Foreskin fibroblast (primary cell): ENCODE measurements at places on chromosomes 12 and 14.

DNA sequence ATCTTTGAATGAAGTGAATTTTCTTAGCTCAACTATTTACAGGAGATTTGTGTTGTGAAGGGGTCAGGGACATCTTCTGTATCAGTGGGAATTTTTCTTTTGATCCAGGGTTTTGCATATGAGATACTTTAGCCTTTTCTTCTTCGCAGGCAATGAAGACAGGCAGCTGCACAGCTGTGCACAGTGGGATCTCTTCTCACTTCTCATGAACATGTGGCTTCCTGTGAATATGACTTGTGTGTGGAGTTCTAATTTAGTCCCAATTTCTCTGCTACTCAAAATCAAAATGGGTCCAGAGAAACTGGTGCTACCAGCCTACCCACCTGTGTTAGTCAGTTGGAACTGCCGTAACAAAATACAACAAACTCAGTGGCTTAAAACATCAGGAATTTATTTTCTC, 37.8 kb downstream of the ARF6 start:
- DNase-seq: no peak

- DNase-seq: no peak
Observed at GRCh38 chr14:104428333-104428851, 151.2 kb upstream of the C14orf180 start.

DNA sequence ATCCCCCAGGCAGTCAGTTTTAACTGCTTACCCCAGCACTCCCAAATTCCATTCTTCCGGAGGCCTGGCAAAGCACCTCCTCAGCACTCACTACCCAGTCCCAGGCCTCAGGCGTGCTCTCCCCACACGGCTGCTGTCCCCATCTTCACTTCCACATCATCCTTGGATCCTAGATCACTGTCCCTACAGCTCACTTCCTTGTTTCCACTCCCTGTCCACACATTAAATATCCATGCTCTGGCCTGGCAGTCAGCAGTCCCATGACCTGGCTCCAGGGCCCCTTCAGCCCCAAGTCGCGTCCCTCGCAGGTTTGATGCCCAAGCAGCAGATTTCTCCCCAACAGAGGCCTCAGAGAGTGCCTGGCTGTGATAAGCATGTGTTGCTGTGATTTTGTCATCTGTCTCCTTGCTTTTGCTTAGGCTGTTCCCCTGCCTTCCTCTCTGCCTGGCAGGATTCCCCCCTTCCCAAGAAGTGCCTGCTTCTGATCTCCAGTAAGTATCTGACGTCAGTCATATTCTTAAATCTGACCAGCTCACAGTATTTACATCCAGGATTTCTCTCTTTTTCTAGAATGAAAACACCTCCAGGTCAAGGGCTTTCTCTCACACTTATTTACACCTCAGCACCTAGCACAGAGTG, 241.7 kb downstream of the ZFP36L1 start:
- no peak for DNase-seq

DNA sequence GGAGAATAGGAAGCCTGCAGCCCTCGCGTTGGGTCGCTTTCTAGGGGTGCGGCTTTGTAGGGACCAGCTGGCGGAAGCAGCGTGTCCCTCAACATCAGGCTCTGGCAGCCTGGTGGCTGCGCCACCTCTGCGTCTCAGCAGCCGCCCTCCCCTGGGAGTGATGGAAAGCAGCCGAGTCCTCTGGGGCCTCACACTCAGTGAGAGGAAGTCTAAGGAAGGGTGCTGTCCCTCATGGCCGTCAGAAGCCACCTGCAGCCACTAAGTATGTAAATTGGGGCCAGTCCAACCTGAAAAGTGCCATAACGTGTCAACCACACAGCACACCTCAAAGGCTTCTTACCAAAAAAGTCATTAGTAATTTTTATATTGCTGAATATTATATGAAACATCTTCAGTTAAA, 80.3 kb downstream of the WDR20 start:
- DNase-seq: no peak

DNA sequence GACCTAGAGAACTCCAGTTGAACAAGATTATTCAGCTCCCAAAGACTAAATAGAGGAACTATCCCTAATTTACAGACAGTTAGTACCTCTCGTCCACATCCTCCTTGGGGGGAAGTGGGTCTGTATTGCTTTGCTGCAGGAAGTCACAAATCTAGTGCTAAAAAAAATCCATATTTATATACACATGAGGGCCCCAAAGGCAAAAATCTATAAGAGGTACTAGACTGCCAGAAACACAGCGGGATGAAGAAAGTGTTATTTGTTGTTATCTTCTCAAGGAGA, 190.1 kb downstream of the TTC8 start:
- DNase-seq: no peak

DNA sequence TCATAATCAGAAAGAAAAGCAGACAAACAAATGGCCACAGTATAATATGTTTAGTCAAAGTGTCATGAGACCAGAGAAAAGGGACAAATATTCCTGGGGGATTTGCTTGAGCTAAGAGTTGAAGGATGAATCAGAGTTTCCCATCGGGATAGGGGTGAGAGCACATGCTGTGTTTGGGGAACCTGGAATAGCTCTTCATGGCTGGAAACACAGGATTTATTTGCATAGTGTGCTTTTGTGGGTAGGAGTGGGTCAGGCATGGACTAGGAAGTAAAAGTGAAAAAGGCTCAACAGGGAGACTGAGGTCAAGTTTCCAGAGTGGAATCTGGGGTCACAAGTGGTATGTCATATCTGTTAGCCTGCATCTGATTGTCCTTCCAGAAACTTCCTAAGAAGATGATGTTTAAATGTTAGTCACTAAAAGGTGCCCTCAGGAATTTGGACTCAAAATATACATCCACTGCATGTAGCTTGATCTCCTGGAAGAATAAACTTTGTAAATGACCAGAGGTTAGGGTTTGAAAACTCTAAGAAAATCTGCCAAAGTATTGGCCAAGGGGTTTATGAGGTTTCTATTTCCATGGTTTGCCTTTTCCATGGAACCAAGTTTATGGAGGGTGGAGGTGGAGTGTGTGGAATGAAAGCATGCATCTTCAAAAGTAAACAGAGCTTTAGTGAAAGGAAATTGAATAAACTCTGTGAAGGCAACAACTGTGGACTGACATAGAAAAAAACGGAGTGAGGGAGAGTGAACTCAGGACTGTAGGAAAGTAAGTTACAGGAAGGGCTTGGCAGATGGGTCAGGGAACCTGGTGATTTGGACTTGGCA, 344.6 kb downstream of the C12orf75 start:
- DNase-seq: no peak

DNA sequence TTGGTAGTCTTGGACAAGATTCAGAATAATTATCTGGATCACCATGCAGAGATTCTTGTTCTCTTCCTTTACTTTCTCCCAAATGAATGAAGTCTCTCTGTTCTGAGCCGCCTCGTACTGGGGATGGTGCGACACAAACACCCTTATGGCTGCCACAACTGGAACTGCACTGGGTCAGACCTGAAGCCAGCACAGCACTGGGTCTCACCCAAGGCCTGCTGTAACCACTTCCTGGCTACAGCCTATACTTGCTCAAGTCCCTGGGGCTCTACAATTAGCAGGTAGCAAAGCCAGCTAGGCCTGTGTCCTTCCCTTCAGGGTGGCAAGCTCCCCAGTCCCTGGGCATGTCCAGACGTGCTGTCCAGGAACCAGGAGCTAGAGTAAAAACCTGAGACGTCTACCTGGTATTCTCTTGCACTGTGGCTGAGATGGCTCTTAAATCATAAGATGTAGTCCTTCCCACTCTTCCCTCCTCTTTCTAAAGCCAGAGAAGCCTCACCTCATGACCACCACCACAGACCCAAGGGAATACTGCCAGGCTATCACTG, 27.6 kb downstream of the IFNG start:
- no peak for DNase-seq

GRCh38 chr12:56242986-56243385, 13.1 kb downstream of the SLC39A5 start:
- no peak for DNase-seq

DNA sequence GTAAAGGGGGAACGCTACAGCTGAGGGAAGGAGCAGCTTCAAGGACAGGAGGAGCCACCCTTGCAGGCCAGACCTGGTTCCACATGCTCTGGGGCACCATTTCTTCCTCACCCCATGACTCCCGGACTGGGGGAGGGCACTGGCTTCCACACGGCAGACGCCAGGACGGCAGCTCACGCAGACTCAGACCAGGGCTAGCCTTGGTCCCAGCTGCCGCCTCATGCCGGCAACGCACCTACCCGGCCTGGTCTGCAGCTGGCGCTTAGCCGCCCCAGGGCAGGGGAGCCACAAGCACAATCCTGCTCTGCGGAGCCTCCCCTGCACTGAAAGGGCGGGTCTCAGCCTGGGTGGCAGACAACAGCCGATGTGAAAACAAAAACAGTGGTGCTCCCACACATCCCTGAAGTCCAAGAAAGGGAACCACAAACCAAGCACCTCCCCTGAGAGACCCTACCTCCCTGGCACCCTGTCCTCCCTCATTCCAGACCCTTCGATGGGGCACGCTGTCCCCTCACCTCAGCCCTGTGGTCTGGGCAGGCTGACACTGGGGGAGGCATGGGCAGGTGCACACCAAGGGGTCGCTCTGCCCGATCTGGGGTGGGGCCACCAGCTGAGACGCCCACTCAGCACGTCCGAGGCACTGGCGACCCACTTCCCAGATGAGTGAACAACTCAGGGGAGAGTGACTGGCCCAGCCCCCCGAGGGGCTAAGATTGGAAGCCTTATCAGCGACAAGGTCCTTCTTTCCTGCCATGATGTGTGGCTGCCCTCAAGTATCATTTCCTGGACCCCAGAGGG, 65.0 kb downstream of the CHGA start:
- no peak for DNase-seq

- no peak for DNase-seq
Observed at GRCh38 chr12:130965214-130965613, 11.5 kb downstream of the ADGRD1 start.

DNA sequence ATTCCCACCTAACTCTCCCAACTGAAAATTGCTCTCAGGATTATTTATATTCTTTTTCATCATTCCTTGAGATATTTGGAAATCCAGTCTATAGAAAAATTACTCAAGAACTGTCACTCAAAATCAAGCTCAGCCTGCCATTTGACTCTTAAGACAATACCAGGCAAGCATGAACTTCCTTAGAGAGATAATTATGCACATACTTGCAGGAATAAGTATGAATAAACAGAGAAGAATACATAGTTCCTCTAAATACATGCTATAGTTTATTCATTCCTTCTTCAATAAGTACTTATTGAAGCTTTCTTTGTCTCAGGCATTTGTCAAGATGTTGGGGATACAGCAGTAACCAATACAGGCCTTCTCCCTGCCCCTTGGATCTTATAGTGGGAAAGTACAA, 154.1 kb downstream of the SRGAP1 start:
- DNase-seq: no peak

GRCh38 chr12:108097160-108097911, 31.8 kb upstream of the WSCD2 start:
- DNase-seq: no peak

GRCh38 chr14:86015511-86015910, 485.6 kb downstream of the FLRT2 start:
- DNase-seq: peak; percentile 7

DNA sequence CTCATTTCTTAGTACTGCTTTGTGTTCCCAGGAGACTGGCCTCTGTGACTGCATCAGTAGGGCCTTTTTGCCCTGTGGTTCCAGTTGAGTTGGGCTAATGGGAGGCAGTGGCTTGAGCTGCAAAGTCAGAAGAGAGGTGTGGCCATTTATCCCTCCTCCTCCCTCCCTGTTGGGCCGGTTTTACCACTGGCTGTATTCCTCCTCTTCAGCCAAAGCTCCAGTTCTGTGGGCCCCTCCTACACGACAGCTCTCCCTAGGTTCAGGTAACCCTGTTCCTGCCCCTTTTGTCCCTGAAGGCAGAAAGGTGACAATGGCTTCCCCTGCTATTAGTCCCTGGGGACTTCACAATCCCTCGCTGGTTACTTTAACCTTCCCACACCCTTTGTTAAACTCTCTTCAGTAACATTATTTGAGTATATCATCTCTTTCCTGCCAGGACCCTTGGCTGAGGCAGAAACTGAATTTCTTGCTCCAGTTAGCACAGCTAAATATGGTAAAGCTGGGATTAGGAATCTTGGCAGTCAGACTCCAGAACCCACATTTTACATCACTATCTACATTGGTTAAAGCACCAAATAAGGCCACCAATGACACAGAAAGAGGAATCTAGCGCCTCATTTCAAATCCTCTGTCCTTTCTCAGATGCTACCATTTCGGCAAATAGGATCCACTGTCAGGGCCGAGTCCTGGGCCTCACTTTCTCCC, 121.9 kb upstream of the SLC35F4 start:
- DNase-seq: no peak

DNA sequence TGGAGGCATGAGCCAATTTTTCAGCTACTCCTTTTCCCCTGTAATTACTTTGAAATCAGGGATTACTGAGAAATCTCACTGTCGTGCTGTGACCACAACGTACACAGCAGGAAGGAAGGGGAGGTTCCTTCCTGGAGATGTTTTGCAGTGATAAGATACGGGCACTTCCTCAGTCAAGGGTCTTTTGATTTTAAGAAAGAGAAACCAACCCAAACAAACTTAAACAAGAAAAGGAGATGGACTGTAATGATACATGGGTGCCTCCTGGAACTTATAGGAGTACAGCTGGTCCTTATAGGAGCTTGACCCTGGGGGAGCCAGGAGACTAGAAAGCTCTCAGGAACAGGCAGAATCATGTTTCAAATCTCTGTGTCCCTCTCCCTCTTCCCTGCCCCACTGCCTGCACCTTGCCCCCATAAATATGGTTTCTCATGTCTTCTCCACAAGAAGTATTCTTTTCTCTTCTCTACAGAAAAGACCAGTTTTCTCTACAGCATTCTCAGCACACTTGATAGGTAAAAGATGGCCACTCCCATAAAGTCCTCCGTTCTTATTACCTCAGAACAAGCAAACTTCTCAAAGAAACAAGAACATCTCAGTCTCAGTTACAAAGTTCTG, 281.1 kb upstream of the AMIGO2 start:
- no peak for DNase-seq

DNA sequence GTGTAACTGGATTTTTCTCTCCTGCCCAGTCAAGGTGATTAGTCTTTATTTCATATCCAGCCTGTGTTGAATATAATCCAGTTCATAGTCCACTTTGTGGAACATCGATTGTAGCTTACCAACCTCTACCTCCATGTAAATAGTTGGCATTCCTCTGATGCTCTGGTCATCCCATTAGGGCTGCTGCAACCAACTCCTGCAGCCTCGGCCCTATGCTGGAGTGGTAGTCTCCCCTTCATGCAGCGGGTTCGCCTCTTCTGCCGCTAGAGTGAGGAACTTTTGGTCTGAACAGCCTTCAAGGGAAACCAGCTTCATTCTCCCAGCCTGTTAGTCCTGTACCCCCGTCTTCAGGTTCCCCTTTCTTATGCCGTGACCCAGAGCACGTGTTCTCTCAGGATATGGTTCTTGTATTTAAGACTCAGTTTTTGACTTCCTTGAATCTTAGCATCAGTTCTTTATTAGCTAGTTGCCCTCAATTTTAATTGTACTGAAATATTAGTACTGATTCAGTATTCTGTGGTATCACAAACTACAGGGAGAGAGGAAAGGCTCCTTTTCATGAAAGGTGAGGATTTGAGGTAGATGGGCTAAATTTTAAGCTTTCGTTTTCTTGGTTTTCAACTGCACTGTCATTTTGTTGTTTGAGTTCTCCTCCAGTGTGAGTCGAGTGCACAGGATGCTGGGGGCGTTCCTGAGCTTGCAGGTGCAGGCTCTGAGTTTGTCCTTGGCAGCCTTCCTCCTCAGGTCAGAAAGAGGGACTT, 33.2 kb downstream of the ZNF664 start:
- no peak for DNase-seq

- DNase-seq: no peak
Observed at GRCh38 chr12:113310489-113310888, 24.4 kb downstream of the SLC8B1 start.
